ENCODE measurements at places on chromosomes 13 and 19. TPM values are rescaled to one million over a fixed set of nuclear protein-coding genes. Genes with fewer than 3 reads are reported as not detected.

DNA sequence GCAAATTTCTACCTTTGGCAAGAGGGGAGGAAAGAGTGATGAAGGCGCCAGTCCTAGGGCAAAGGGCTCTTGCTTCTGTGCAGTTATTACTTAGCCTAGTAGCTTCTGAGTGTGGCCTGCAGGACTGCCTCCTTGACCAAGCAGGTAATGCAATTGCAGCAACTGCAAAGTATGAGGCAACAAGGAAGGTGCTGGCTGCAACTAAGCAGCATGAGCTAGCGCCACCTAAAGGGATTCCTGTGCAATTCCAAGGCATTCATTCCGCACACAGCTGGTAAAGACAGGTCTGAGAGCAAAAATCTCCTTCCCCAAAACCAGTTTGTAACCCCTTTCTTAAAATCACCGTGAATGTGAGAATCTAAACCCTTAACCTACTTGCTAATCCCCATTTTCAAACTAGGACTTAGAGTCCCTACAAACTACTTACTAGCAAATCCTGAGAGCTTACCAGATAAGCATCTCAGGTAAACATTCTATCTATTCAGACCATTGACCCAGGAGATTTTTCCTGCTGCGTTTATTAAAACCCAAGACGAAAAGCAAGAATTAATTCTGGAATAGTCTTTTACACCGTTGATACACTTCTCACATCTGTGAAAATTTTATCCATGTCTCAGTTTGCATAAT is 62.9 kb downstream of the DCT start:
- DNase-seq, result no peak

ZNF418 gene
- total RNA-seq, result 1.2 TPM

FPR1 gene
- 0.60 TPM for total RNA-seq

IL11 gene
- 1.7 TPM for total RNA-seq

DNA sequence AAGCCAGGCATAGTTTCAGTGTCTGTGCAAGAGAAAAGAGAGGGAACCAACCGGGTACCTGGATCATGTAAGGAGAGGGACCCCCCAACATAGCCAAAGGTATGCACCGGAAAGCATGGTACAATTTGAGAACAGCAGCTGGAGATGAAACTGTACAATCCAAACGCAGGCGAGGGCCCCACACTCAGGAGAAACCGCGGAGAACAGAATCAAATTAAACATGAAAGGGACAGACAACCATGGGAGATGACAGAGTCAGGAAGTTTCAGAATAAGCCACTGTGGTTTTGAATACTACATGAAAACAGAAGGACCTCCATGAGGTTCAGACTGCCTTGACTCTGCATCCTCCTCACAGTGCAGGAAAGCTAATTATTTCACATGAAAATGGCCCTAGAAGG is 62.9 kb upstream of the SPATA13 start:
- DNase-seq, result no peak

CLIP3 gene
- 2.5 TPM for total RNA-seq

KLHL1 gene
- total RNA-seq, result not detected

GRCh38 chr13:46544208-46544607 is 8.8 kb upstream of the LRCH1 start:
- no peak for DNase-seq

DNA sequence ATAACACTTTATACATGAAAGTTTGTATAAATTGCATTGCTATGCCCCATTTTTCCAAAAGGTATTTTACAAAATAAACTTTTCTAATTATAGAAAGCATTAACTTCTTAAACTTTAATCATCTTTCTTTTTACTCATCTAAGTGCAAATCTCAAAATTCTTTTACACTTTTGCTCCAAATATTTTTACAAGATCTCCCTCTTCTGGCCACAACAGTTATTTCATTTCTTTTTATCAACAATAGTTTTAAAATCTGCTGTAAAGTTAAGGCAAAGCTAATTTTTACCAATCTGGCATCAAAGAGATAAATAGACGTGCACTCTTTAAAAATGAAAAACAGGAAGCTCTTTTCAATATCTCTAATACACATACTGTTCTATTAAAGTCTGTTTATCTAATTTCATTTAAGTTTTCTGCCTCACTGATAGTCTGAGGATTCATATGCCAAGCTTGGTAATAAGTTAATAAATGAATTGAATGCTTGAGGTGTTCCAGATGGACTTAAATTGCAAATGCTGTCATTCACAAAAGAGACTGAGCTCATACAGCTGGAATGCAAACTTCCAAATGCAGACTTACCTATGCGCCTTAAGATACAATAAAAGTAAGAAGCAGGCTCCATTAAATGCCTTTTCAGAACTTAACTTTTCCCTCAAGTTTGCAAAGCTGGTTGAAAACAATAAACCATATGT is 583.0 kb upstream of the ATXN8OS start:
- DNase-seq, result no peak

DNA sequence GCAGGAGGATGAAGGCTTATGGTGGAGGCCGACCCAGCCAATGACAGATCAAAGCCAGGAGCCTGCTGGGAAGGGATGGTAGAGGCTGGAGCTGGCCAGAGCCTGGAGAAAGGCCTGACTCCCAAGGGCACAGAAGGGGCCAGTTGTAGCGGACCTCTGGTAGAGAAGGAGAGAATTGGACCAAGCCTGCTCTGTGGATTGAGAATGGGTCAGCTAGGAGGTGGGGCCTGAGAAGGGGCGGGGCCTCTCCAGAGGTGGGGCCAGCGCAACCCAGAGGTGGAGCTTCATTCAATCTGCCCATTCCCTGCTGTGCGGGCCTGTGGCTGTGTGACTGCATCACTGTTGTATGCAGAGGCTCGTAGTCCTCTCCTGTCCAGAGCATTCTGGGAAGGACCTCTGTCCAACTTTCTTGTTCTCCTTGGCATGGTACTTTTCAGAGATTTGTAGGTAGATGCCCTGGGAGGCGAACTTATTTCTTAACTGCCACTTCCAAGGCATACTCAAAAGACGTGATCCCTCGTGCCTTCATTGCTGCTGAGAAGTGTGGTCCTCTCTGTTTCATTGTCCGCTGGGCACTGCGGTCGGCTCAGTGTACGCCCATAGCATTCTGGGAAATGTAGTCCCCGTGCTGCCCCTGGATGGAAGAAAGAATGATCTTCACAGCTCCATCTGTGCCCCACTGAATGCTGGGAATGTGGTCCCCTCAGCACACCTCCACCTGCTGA is 6.7 kb downstream of the GRIN2D start:
- DNase-seq, result no peak

ZNF98 gene
- not detected for total RNA-seq

GRCh38 chr19:42555317-42555716 is 27.0 kb upstream of the CEACAM1 start:
- no peak for DNase-seq

- DNase-seq, result no peak
These were observed 10.2 kb downstream of the C19orf12 start for GRCh38 chr19:29704562-29705558.

DNA sequence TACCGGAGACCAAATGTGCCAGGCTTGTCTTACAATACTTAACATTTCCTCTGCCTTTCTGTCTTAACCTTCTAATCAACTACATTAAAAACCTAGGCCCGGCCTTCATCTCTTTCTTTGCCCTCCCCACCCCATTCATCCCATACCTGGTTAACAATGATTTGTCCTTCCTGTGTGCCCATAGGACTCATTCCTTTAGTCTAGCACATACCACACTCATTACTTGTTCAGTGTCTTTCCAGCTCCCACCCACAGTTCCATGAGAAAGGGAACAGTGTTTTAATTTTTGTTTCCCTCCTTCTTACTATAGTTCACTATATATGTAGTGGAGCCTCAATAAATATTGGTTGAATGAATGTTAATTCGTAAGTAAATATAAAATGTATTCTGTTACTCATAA is 2.4 kb downstream of the CLN5 start:
- no peak for DNase-seq

DNA sequence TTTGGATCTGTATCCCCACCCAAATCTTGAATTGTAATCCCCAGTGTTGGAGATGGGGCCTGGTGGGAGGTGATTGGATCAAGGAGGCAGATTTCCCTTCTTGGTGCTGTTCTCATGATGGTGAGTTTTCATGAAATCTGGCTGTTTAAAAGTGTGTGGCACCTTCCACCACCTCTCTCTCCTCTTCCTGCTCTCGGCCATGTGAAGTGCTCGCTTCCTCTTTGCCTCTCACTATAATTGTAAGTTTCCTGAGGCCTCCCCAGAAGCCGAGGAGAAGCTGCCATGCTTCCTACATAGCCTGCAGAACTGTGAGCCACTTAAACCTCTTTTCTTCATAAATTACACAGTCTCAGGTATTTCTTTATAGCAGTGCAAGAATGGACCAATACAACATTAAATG is 15.7 kb downstream of the COMMD6 start:
- DNase-seq, result no peak

ACP7 gene
- 17.8 TPM for total RNA-seq

DNA sequence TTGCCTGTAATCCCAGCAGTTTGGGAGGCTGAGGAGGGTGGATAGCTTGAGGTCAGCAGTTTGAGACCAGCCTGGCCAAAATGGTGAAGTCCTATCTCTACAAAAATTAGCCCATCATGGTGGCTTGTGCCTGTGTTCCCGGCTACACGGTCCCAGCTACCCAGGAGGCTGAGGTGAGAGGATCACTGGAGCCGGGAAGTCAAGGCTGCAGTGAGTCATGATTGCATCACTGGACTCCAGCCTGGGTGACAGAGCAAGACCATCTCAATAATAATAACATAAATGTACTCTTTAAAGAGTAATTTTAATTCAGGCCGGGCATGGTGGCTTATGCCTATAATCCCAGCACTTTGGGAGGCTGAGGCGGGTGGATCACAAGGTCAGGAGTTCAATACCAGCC is 38.7 kb downstream of the SKA3 start:
- DNase-seq, result no peak

ZNF541 gene
- total RNA-seq, result not detected

DNA sequence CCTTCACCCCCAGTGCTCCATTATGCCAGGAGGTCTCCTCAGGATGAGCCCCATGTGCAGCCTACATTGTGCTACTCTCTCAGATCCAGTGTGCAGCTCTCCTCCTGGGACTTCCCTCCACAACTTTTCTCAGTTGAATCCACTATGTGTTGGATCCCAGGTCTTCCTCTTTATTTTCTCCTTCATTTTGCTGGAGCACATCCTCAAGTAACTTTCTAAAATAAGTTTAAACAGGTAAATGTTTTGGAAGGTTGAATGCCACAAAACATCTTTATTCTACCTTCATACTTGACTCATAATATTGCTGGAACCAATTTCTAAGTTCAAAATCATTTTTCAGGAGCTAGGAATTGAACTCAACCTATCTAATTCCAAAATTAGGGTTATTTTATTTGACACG is 52.1 kb downstream of the C13orf46 start:
- DNase-seq, result no peak

SRRM5 gene
- total RNA-seq, result 1.4 TPM

PPP2R1A gene
- 206 TPM for total RNA-seq

DNA sequence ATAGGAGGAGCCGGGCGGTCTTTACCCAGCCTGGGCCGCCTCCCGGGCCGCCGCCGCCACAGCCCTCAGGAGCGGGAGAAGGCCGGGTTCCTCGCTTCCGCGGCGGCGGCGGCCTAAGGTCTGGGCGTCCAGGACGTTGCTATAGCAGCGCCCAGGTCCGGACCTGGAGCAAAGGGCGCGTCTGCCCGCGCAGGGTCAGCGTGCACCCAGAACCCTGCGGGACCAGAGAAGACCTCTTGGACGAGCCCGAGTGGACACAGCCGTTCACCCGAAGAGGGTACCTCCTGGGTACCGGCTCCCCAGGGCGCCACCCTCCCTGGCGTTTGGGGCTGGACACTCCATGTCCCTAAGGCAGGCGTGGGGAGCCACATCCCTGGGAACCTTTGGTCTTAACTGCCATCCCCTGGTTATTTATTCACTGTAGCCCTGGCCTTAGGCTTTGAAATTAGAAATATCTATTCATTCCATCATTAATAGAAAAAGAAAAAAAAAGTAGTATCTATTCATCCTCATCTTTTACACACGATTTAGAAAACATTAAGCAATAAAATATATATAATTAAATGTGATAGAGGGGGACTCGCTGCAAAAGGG is 2.4 kb downstream of the DZIP1 start:
- no peak for DNase-seq

DNA sequence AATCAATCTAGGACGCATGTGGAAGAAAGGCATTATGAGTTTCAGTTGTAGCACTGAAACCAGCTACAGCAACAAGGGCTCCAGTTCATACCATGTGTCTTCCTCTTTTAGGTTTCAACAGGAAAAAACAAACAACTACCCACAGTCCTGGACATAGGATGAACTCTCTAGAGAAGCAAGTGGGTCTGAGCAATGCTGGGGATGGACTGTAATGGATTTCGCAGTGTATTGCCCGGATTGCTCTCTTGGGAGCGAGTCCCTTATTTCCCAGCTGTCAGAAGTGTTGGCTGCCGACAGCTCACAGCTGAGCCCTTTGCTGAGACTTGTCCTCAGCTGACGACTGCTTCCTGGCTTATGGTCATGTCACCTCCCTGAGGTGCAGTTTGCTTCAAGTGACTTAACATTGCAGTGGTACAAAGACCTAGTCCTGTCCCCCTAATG is 12.1 kb upstream of the MYCBP2 start:
- no peak for DNase-seq

GRCh38 chr13:107276936-107277335 is 709.0 kb upstream of the ARGLU1 start:
- DNase-seq, result no peak

CGB1 gene
- not detected for total RNA-seq

DNA sequence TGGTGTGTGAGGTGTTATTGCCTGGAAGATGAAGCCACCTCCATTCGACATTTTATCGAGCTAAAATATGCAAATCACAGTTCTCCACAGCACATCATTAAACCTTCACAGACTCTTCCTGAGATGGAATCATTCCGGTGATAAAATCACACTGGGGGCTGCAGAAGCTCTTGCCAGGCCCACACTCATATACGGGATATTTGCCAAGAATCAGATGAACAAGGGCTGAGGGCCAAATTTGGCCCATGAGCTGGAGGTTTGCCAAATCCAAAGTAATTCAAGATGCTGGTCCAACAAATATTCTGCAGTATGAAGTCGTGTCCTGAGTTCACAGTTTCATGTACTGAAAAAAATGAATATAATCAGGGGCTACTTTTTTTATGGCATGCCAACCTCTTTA is 16.7 kb upstream of the RXFP2 start:
- DNase-seq, result no peak

DNA sequence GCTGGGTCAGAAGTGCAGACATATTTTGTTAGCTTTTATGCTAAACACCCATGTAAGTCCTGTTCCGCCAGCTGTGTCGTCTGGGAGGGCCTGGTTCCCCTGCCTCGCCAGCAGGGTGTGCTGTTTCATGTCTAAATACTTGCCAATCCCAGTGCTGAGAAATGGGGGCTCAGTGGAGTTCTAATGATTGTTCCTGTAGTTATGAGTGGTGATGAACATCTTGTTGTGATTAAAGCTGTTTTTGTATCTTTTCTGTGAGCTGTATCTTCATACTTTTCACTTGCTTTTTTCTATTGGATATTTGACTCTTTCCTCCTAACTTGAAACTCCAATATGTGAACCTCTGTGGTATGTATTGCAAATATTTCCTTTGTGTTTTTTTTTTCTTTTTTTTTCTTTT is 32.7 kb downstream of the KDM4B start:
- DNase-seq, result no peak

TMEM143 gene
- 7.8 TPM for total RNA-seq

DNA sequence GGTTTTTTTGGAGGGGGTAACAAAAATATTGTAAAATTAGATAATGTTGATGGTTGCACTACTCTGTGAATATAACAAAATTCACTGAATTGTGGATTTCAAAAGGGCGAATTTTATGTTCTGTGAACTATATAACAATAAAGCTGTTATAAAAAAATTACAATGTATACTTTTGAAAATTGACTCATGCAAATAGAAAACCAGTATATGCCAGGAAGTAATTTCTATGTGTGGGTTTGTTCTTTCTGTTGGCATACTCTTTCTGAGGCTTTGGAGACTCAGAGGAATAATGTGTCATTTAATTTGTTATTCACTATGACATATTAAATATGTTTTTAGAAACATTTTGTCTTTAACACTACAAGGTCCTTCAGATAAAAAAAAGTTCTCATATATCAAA is 310.1 kb downstream of the GPC5 start:
- DNase-seq, result no peak
